ENCODE measurements at places on chromosomes 6 and 20.

DNA sequence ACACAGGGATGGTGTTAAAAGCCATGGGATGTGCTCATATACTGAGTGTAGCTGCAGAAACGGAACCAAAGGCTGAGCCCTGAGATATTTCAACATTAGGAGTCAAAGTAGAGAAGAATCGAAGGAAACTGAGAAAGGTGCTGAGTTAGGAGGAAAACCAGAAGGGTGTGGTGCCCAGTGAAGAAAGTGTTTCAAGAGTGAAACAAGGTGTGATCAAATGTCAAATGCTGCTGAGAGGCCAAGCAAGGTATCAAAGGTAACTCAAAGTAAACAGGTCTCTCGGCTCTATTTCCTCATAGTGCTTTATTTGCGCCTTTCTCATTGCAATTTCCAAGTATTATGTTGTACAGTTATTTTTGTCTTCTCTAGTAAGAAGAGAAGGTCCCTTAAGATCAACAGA is 94.1 kb downstream of the PRDM1 start:
- no peak for DNase-seq

GRCh38 chr20:16518784-16519084 is 54.5 kb downstream of the KIF16B start:
- DNase-seq, result no peak

DNA sequence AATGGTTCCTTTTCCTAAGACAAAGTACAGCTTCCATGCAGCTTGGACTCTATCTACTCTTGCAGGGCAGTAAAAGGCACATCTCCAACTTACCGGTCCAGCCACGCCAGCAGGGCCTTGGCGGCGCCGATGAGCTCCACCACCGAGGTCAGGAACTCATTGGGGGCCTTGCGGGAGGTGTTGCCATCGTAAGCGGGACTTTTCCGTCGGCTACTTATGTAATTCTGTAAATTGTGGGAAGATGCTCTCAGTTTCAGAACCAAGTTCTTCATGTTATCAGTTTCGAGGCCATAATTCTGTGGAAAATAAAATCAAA is 68.5 kb downstream of the CNKSR3 start:
- no peak for DNase-seq

GRCh38 chr20:63023936-63024571 is 17.3 kb upstream of the BHLHE23 start:
- DNase-seq, result no peak

- DNase-seq, result no peak
Measured at GRCh38 chr6:163761481-163761880, 347.0 kb downstream of the QKI start.

DNA sequence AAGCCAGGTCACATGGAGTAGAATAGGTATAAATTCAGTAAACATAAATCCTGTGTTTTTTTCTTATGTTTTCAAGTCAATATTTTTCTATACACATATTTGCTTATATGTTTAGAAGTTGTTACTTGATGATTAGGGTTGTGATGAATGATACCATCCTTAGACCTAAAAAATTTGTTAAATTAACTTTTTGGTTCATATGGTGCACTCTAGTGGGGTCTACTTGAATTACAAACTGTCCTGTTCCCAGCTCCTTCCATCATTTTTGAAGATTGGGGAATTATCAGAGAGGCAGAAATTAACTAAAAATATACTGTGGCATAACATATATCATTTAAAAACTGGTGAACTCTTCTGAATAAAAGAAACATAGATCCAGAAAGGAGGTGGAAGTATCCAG is 48.3 kb upstream of the RIPPLY2 start:
- DNase-seq, result no peak

- no peak for DNase-seq
Measured at GRCh38 chr20:43532416-43533055, 25.0 kb downstream of the L3MBTL1 start.

DNA sequence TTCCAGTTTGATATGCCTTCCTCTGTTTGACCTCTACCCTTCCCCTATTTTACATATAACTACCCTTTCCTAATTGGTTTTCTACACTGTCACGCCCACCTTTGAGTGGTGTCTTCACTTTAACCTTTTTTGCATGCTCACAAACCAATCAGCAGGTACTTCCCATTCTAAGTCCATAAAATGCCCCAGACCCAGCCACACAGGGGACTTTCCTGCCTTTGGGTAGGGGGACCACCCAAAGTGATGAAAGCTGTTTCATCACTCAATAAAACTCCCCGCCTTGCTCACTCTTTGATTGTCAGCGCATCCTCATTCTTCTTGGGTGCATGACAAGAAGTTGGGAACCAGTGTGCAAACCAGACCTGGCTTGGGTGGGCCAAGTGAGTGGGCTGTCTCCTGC is 20.5 kb upstream of the SNRPC start:
- DNase-seq, result no peak

GRCh38 chr6:119030759-119031158 is 47.7 kb downstream of the FAM184A start:
- no peak for DNase-seq

DNA sequence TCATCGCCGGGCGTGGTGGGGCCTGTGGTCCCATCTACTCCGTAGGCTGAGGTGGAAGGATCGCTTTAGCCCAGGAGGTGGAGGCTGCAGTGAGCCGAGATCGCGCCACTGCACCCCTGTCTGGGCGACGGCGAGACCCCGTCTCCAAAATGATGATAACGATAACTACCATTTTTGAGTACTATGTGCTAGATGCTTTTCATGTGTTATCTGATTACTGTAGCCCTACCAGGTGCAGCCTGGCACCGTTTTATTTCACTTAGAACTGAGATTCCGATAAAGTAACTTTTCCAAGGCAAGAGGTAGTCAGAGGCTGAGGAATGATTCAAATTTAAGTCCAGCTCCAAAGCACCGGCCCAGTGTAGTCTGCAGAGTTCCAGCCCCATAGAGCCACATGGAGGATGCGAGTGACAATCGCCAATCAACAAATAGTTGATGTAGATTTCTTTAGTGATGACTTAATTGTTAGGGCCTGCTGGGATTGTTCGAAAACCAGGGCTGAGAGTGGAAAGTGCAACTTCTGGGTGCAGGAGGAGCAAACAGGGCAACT is 727 bp downstream of the ERMARD start:
- DNase-seq, result no peak

DNA sequence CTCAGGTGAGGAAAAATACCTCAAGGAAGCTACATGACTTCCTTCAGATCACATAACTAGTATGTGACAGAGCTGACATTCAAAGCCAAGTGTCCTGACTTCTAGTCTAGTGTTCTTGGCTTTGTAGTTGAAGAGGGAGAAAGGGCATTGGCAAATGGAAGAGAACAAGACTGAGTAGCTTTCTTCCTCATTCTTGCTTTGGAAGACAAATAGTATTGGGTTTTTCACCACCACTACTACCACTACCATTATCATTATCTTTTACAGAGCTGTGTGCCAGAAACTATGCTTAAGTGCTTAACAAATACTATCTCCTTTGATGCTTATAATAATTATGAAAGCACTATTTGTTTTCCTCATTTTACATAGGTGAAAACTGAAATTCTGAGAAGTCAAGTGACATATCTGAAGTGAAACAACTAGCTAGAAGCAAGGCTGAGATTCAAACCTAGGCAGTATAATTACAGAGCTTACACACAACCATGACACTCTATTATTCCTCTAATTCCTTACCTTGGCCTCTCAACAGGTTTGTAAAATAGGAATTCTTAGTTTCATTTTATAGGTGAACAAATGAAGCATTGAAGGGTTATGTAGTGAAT is 6.8 kb downstream of the ACSS2 start:
- DNase-seq, result no peak

- no peak for DNase-seq
Measured at GRCh38 chr6:159899994-159900745, 9.4 kb downstream of the MAS1 start.

DNA sequence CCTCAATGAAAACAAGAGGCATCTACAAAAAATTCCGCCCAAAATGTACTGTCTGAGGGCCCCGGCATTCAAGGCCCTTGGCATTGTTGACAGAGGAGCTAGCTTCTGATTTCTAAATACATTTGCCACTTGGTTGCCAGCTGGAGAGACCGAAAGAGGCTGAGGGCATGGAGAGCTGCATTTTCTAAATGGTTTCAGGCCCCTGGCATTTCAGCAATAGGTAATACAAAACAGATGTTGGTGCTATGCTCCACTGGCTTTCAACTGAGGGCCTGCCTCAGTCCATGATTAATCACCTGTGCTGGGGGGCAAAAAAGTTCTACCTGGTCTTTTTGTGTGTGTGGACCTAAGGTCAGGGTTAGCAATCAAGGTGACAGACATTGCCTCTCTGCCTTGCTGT is 79.5 kb upstream of the ISM1 start:
- DNase-seq, result no peak

DNA sequence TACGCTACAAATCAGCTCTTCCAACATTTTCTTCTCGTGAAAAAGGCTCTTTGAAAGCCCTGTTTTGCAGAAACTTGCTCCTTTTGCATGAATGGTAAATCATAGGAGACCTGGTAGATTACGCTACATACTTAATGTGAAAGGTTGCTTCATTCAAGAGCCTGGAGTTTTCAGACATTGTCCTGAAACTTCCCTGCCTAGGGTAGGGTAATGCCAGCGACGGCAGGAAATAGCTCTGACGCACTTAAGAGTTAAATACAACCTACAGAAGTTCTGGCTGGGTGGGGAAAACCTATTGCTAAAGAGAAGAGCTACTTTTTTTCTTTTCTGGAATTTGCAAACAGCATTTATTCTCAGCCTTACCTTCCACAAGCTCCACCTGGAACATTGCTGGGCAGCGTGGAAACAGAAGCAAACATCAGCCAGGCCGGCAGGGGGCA is 144.5 kb downstream of the LPA start:
- DNase-seq, result no peak

DNA sequence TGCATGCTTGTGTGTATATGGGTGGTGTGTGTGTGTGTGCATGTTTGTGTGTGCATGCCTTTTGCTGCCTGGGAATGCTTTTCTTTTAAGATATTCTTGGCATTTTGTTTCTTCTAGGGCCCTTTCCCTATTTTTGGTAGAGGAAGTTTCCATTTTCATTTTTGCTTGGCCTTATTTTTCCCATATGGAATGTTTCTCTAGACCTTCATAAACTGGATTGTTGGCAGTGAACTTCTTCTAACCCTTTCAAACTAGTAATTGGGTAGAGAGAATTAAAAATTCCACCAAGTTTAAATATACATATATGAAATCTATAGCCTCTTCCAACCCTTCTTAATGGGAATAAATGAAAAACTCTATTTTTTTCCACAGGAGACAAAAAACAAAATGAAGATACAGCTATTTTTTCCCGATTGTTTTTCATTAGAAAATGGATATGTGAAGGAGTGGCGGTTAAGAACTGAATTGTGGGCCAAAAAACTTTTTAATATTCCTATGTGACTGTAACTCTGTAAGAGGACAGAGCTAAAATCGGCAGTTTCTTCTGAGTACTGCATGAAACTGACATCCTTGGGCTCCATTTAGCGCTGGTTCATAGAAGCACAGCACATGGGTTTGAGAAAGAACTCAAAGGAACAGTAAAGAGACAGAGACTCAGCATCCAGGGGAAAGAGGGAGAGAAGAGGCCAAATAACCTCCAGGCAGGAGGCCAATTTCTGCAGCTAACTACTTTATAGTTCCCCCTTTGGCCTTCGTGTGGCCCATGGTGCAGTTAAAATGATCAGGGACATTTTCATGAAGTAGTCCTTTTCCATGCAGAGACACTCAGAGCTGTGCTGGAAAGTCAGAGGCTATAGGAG is 102.1 kb downstream of the TMEM170B start:
- DNase-seq, result no peak

GRCh38 chr20:61937146-61937962 is 128.3 kb downstream of the TAF4 start:
- DNase-seq, result peak; percentile 18

DNA sequence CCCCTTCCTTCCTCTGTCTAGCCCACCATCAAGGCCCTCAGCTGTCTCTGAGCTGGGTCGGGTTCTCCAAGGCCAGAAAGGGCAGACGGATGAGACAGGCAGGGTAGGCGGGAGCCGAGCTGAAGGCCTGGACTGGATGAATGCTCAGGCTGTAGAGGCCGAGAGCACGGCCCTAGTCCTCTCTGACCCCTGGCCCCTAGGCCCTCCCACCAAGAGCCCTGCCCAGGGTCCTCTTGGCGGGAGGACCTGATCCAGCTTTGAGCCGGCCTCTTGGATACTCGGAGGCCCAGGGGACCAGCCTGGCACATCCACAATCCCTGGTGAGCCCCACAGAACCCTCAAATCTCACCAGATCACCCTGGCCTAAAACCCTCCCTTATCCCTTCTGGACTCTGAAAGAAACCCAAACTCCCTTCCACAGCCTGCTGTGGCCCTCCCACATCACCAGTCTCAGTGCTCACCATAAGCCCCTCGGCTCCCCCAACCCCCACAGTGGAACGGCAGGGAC is 8.2 kb downstream of the ADISSP start:
- no peak for DNase-seq

- no peak for DNase-seq
Measured at GRCh38 chr6:42618686-42619085, 54.9 kb downstream of the UBR2 start.

DNA sequence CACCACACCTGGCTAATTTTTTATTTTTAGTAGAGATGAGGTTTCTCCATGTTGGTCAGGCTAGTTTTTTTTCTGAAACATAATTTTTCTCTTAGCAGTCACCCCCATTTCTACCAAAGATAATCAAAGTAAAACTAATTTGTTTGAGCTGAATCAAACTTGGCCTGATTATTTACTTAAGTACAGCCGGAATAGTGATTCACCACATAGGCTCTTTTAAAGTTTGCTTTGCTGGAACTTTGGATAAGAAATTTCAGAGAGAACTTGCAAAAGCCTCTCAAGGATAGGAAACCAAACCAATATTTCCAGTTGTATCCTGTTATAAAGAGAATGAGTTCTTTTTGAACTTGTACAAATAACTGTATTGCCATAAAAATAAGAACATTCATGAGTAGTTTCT is 105.0 kb upstream of the SYNCRIP start:
- DNase-seq, result no peak

DNA sequence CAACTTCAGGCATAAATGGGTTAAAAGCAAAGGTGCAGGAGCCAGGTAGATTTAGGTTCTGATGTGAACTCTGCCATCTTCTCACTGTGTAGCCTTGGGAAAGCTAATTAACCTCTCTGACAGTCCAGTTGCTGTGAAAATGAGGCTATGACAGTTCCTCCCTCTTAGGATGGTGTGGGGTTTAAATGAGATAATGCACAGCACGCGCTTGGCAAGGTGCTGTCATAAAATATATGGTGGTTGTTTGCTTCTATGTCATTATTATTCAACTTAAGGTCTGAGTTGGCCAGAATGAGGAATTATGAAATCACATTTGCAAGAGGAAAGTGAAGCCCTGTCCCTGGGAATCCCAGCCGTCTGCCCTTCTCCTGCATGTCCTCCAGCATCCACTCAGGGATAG is 15.5 kb upstream of the BCAS1 start:
- DNase-seq, result no peak

DNA sequence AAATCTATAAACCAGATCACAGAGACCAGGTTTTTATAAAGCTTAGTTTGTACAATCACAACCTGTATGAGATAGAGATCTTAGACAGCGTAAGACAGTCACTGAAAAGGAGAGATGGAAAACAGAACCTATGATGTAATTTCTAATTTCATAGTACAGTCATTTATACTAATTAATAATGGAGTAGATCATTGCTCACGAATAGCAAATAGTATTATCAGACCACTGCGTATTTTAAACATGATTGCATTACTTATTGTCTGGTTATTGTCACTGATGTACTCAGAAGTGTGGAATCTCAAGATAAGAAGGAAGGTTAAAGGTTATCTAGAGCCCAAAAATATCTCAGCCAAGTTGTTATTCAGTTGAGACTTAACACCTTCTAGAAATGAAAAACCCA is 115.6 kb downstream of the KHDC1L start:
- no peak for DNase-seq

All from activated naive CD4-positive, alpha-beta T cell treated with anti-CD3 and anti-CD28 coated beads, Interleukin-2, amount 50 U/mL, for 72 hours (primary cell).